ENCODE measurements at places on chromosomes 12 and 14. TPM values are rescaled to one million over a fixed set of nuclear protein-coding genes. Genes with fewer than 3 reads are reported as not detected.

OLR1 gene
- 172 TPM for total RNA-seq

DNA sequence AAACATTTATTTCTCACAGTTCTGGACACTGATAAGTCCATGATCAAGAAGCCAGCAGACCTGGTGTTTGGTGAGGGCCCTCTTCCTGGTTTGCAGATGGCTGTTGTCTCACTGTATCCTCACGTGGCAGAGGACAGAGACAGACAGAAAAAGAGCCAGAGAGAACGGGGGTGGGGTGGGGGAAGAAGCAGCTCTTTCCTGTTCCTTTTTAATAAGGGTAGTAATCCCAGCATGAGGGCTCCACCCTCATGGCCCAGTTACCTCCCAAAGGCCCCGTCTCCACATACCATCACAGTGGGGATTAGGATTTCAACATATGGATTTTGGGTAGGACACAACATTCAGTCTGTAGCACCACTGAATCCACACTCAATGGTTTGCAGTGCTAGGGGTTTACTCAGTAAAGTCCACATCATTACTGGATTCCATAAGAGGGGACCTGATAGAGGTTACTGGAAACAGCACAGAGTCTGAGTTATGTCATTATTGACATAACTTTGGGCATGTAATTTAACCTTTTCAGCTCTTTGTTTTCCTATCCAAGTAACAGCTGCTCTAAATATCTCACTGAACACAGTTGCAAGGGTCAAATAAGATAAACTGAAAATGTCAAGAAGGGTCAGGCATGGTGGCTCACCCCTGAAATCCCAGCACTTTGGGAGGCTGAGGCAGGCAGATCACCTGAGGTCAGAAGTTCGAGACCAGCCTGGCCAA lies 53.2 kb downstream of the RPAP3 start:
- H3K27ac ChIP-seq = peak overlapping the region; percentile 5
- DNase-seq = no peak
- H3K27me3 ChIP-seq = no peaks in the 10 kb centered on the region

BHLHE41 gene
- total RNA-seq = 125 TPM

- no peaks in the 10 kb centered on the region for H3K27me3 ChIP-seq
- no peak for DNase-seq
- no peak overlapping the region for H3K27ac ChIP-seq
- no peaks in the 10 kb centered on the region for H3K36me3 ChIP-seq
- no peaks in the 10 kb centered on the region for H3K4me1 ChIP-seq
Observed at GRCh38 chr14:52219488-52220084, 47.9 kb upstream of the PTGDR start.

SH2B3 gene
- 49.5 TPM for total RNA-seq

GRCh38 chr14:94679937-94680861 lies 68.0 kb downstream of the SERPINA3 start:
- peaks cover 4% of the 10 kb centered on the region for H3K27me3 ChIP-seq
- no peak overlapping the region for H3K27ac ChIP-seq
- no peak for DNase-seq
- H3K4me1 ChIP-seq = no peaks in the 10 kb centered on the region

DNA sequence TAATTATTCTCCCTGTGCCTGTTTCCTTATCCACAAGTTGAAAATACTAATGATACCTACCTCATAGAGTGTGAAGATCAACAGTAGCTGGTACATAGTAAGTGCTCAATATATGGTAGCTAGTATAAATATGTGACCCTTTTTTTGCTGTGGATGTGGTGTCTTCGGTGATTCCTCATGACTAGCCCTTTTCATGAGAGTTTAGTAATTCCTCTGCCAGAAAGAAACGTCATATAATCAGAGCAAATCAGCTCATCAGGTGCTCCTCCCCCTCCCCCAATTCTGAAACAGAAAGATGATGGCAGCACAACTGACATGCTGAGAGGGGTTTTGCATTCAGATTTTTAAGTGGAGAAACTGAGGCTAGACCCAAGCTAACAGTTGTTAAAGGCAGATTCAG lies 210.8 kb downstream of the SLC41A2 start:
- H3K27ac ChIP-seq = no peak overlapping the region
- H3K27me3 ChIP-seq = no peaks in the 10 kb centered on the region
- H3K36me3 ChIP-seq = no peaks in the 10 kb centered on the region
- no peak overlapping the region for H3K4me3 ChIP-seq
- H3K4me1 ChIP-seq = peaks cover 45% of the 10 kb centered on the region
- DNase-seq = no peak

DNA sequence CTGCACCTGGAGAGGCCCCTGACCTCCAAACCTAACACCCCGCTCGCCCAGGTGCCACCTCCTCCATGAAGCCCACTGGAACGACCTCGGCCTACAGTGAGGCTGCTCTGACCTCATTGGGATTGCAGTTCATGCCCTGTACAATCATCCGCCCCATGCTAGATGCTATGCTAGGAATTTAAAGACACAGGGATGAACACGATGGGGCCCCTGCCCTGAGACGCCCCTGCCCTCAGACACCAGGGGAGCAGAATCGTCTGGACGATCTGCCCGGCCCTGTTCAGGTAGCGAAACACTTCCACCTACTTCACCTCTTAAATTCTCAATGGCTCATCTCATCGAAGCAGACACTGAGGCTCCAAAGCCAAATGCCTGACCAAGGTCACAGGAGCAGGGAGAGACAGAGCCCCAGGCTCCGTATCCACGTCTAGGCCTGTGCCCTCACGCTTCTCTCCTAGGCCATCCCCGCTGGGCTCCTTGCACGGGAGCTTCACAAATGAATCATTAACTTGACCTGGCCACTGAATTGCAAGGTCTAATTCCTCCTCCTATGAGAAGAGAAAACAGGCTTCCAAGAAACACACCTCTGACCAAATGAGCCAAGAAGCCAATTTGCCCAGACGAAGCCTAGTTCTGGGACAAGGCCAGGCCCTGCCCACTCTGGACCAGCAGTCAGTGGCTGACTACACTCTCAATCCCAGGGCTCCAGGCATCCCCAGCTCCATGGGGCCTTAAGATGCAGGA lies 35.2 kb downstream of the SCARB1 start:
- H3K36me3 ChIP-seq = no peaks in the 10 kb centered on the region
- no peak overlapping the region for H3K4me3 ChIP-seq
- DNase-seq = no peak
- H3K27ac ChIP-seq = no peak overlapping the region
- peaks cover 3% of the 10 kb centered on the region for H3K4me1 ChIP-seq

POTEG gene
- total RNA-seq = not detected

DNA sequence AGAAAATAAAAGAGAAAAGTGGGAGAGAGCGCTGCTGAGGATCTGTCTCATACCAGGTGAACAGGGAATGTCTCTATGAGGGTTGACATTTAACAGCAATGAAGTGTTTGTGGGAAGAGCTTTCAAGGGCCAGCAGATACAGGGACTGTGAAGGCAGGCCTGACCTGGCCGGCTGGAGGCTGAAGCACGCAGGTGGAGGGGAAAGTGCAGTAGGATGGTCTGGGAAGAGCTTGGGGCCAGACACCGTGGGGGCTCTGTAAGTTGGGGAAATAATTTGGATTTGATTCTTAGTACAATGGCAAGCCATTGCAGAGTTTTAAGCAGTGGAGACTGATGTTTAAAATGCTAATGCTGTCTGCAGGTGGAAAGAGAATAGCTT lies 23.8 kb upstream of the DHRS2 start:
- peaks cover 3% of the 10 kb centered on the region for H3K4me1 ChIP-seq
- DNase-seq = no peak
- no peaks in the 10 kb centered on the region for H3K27me3 ChIP-seq
- H3K4me3 ChIP-seq = peak overlapping the region; percentile 38
- H3K36me3 ChIP-seq = no peaks in the 10 kb centered on the region

GRCh38 chr14:61460718-61461611 lies 139.6 kb downstream of the PRKCH start:
- H3K27ac ChIP-seq = no peak overlapping the region
- H3K36me3 ChIP-seq = peaks cover 25% of the 10 kb centered on the region
- H3K27me3 ChIP-seq = no peaks in the 10 kb centered on the region
- DNase-seq = no peak
- peaks cover 7% of the 10 kb centered on the region for H3K4me1 ChIP-seq
- H3K4me3 ChIP-seq = no peak overlapping the region

MAP3K9 gene
- 9.4 TPM for total RNA-seq

DTX1 gene
- 6.8 TPM for total RNA-seq

- H3K4me3 ChIP-seq = no peak overlapping the region
- no peak for DNase-seq
- no peak overlapping the region for H3K27ac ChIP-seq
- no peaks in the 10 kb centered on the region for H3K36me3 ChIP-seq
- no peaks in the 10 kb centered on the region for H3K27me3 ChIP-seq
- peaks cover 17% of the 10 kb centered on the region for H3K4me1 ChIP-seq
Observed at GRCh38 chr12:47722136-47722834, 3.0 kb downstream of the ENDOU start.

SLC2A13 gene
- total RNA-seq = 11.6 TPM

DNA sequence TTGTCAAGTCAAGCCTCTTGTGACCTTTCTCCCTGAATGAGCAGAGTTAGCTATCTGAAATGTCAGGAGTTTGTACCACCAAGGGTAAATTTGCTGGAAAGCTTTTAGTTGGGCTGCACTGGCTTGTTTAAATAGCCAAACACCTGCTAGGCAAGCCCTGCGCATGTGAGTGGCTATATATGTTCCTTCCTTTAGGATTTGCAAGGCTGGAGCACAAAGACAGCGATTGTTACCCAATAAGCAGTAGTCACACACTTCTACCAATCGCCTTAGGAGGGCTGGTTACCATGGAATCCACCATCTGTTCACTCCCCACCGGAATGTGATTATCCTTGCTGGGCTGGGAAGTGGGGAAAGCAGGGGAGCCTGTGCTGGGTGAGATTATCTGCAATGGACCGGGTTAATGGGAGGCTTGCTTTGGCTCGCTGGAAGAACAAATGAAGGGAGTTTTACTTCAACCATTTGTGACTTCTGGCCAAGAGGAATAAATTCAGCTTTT lies 102.5 kb downstream of the FGD4 start:
- H3K4me1 ChIP-seq = peaks cover 61% of the 10 kb centered on the region
- no peaks in the 10 kb centered on the region for H3K27me3 ChIP-seq
- H3K27ac ChIP-seq = peak overlapping the region; percentile 53
- no peak for DNase-seq
- H3K36me3 ChIP-seq = no peaks in the 10 kb centered on the region
- peak overlapping the region; percentile 27 for H3K4me3 ChIP-seq

- no peak overlapping the region for H3K4me3 ChIP-seq
- H3K27me3 ChIP-seq = no peaks in the 10 kb centered on the region
Observed at GRCh38 chr14:90451443-90451842, 54.6 kb downstream of the CALM1 start.

GRCh38 chr14:68544081-68544892 lies 248.6 kb downstream of the ZFP36L1 start:
- H3K27ac ChIP-seq = no peak overlapping the region
- H3K4me3 ChIP-seq = no peak overlapping the region
- no peak for DNase-seq
- no peaks in the 10 kb centered on the region for H3K36me3 ChIP-seq
- no peaks in the 10 kb centered on the region for H3K27me3 ChIP-seq
- peaks cover 42% of the 10 kb centered on the region for H3K4me1 ChIP-seq

GRCh38 chr12:20370866-20371519 lies 2.7 kb downstream of the PDE3A start:
- H3K4me1 ChIP-seq = peaks cover 10% of the 10 kb centered on the region
- H3K27ac ChIP-seq = no peak overlapping the region
- no peaks in the 10 kb centered on the region for H3K36me3 ChIP-seq
- no peak for DNase-seq

GRCh38 chr14:36662543-36663403 lies 1.1 kb downstream of the PAX9 start:
- peaks cover 64% of the 10 kb centered on the region for H3K4me1 ChIP-seq
- DNase-seq = no peak
- H3K4me3 ChIP-seq = peak overlapping the region; percentile 43
- no peak overlapping the region for H3K27ac ChIP-seq
- no peaks in the 10 kb centered on the region for H3K36me3 ChIP-seq

- H3K27ac ChIP-seq = no peak overlapping the region
- no peaks in the 10 kb centered on the region for H3K27me3 ChIP-seq
- no peak for DNase-seq
- no peaks in the 10 kb centered on the region for H3K36me3 ChIP-seq
Observed at GRCh38 chr12:51890133-51890464, 2.2 kb downstream of the ANKRD33 start.

DEGS2 gene
- 5.8 TPM for total RNA-seq

- DNase-seq = no peak
- peaks cover 6% of the 10 kb centered on the region for H3K27me3 ChIP-seq
- no peaks in the 10 kb centered on the region for H3K4me1 ChIP-seq
- no peak overlapping the region for H3K4me3 ChIP-seq
Observed at GRCh38 chr12:52662918-52663229, 10.9 kb upstream of the KRT2 start.

- no peaks in the 10 kb centered on the region for H3K27me3 ChIP-seq
- DNase-seq = no peak
Observed at GRCh38 chr12:64056741-64057140, 165.4 kb downstream of the KICS2 start.

GRCh38 chr12:2082321-2082720 lies 29.5 kb downstream of the CACNA1C start:
- peaks cover 3% of the 10 kb centered on the region for H3K4me1 ChIP-seq
- no peaks in the 10 kb centered on the region for H3K36me3 ChIP-seq
- H3K4me3 ChIP-seq = no peak overlapping the region

KCNC2 gene
- total RNA-seq = not detected

- no peak for DNase-seq
- peaks cover 28% of the 10 kb centered on the region for H3K4me1 ChIP-seq
- no peaks in the 10 kb centered on the region for H3K27me3 ChIP-seq
- no peak overlapping the region for H3K27ac ChIP-seq
- H3K36me3 ChIP-seq = peaks cover 4% of the 10 kb centered on the region
Observed at GRCh38 chr14:22932146-22932545, 3.0 kb upstream of the PRMT5 start.

GTF2A1 gene
- total RNA-seq = 26.1 TPM

DNA sequence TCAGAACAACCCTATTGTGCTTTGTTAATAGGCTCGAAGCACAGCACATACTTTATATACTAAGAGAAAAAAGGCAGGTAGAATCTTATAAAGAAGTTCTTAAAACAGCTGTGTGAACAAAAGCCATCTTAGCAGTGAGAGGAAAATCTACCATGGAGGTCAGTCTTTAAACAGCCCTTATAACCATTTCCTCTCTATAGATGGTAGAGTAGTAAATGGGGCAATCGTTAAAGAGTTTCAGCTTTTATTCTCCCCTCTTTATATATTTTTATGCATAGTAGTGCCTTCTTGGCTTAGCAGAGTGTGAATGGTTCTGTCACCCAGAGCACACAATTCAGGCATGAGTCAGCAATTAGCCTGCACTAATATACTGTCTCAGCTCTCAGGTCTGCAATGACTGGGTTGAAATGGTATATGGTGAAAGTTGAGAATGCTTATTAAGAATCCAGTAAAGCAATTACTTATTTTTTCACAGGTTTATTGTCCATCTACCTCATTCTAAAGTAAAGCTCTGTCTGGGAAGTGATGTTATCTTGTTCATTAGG lies 305.0 kb downstream of the NELL2 start:
- no peaks in the 10 kb centered on the region for H3K27me3 ChIP-seq
- DNase-seq = no peak
- H3K4me1 ChIP-seq = no peaks in the 10 kb centered on the region
- no peaks in the 10 kb centered on the region for H3K36me3 ChIP-seq
- no peak overlapping the region for H3K27ac ChIP-seq

PGAM5 gene
- total RNA-seq = 21.7 TPM

- DNase-seq = peak; percentile 66
- peak overlapping the region; percentile 96 for H3K4me3 ChIP-seq
- H3K36me3 ChIP-seq = no peaks in the 10 kb centered on the region
- H3K4me1 ChIP-seq = peaks cover 46% of the 10 kb centered on the region
Observed at GRCh38 chr12:51951843-51952722, 584 bp downstream of the ACVR1B start.

Measured in lower lobe of right lung (tissue), 2 donors.